ENCODE measurements at places on chromosomes 16 and 17. TPM values are rescaled to one million over a fixed set of nuclear protein-coding genes. Genes with fewer than 3 reads are reported as not detected.
A peak's percentile ranks its signal among the peaks of the same experiment; 100 is the strongest.

DNA sequence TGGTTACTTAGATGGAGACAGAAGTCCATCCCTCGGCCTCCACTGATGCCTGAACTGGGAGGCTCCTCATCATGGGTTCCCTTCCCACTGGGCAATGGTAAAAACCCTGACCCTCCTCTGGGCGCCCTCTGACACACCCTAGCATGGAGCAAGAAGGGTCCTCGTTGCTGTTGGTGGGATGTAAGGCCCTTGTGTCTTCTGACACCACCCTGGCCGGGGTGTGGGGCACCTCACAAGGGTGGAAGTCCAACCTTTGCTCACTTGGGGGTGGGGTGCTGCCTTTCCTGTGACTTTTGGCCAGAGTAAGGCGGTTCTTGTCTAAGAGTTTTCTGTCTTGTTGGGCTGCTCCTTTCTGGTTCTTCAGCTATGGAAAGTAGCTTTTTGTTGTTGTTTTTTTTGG lies 28.7 kb downstream of the MPRIP start:
- peak; percentile 43 for DNase-seq

- DNase-seq, result no peak
These were observed 18.4 kb upstream of the ZFP90 start for GRCh38 chr16:68520649-68521086.

- DNase-seq, result peak; percentile 35
These were observed 11.9 kb downstream of the TMEM170A start for GRCh38 chr16:75452464-75453190.

DNA sequence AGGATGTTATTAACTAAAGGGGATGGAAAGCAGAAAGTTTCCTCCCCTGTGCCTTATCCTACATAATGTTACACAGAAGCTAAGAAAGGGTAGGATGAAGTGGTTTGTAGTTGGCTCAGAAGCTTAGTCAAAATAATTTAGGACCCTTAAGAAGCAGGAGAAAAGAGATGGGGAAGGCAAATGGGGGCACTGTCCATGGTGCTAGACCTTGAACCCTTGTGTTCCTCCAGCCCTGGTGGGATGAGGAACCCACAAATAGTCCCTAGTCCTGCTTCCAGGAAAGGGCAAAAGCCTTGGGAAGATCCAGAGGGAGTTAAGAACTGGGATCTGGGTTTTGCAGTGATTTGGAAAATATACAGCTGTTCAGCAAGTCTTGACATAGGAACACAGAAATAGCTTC lies 54.5 kb downstream of the SLC5A11 start:
- no peak for DNase-seq

DNA sequence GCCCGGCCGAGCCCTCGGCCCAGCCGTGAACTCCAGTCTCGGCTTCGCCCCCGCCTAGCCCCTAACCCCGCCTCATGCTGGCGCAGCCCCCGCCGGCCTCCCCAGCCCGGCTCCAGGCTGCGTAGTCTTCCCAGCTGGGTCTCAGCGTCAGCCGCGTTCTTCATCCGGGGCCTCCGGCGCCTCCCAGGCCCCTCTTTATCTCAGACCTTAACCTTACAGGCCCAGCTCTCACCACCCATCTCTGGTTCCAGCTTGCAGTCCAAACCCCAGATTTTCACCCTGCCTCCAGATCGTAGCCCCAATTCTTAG lies at the start of gene PROCA1:
PROCA1 (minus strand) TSS at position 166 of the 309 bp plus-strand sequence. CDS start 228 bp downstream, outside the sequence.
- DNase-seq, result no peak

The TMEM106A gene
- total RNA-seq, result 16.4 TPM

GRCh38 chr17:46978489-46979146 lies 435 bp downstream of the RPRML start:
- no peak for DNase-seq

The KCNJ18 gene
- not detected for total RNA-seq

- DNase-seq, result no peak
These were observed 33.8 kb downstream of the NCOR1 start for GRCh38 chr17:16181581-16181980.

DNA sequence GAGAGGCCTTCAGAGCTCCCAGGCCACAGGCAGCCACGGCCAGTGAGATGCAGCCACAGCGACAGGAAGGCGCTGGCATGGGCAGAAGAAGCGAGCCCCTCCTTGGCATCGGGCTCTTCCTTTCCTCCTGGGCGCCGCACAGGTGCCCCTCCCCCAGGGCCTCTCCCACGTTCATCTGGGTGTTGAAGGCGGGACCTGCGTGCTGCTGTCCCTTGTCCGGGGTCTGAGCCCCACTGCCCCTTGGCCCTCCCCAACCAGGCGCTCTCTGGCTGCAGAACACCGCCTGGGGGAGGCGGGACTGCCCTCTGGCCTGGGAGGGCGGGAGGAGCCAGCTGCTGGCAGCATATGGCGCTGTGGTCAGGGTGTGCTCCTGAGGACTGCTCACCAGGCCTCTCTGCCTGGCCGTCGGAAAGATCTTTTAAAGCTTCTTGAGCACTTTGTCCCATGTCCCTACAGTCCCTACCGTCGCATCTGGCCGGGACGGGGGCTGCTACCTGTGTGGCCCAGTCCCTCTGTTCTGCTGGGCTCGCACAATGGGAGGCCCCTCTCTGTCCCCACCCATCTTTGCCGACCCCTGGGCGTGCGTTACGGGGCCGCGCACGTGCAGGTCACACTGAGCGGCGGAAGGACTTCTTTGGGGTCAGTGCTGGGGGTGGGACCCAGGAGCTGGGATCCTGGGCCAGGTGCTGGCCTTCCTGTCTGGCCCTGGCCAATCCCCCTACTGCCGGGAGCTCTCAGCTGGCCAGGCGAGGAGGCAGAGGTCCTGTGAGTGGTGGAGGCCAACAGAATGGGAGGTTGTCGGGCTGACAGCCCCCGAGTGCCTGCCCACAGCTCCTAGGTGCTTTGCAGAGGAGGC lies 1.7 kb downstream of the SLC25A10 start:
- no peak for DNase-seq

The UTS2R gene
- not detected for total RNA-seq

The NPLOC4 gene
- 118 TPM for total RNA-seq

DNA sequence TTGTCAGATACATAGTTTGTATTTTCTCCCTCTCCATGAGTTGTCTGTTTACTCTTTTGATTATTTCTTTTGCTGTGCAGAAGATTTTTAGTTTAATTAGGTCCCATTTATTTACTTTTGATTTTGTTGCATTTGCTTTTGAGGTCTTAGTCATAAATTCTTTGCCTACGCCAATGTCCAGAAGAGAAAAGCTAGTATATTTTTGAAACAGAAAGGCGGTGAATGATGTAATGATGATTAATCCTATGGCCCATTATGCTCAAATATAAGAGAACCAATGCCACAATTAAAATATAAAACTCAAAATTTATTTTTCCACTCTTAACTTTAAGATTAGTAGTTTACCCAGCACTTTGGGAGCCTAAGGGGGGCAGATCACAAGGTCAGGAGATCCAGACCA lies 59.8 kb upstream of the SMIM36 start:
- no peak for DNase-seq

The C17orf78 gene
- not detected for total RNA-seq

DNA sequence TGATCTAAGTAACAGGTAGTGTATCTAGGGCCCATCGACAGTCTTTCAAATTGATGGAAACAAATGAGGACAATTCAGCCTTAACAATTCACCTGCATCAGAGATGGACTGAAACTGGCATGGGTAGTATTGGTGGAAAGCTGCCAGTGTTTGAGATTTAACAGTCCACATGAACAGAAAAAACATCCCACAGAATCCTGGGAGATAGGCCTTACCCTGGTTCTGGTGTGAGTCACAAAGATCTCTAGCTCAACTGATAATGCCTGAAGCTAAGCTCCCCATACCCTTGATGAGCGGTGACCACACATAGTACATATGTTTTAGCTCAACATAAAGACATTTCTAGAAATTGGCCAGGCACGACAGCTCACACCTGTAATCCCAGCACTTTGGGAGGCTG lies 21.9 kb downstream of the CRK start:
- DNase-seq, result no peak

Data from chondrocyte (in vitro differentiated cells).